ENCODE measurements at places on chromosomes 6 and 20. TPM values are rescaled to one million over a fixed set of nuclear protein-coding genes. Genes with fewer than 3 reads are reported as not detected.

Gene SIRPD
- total RNA-seq = not detected

DNA sequence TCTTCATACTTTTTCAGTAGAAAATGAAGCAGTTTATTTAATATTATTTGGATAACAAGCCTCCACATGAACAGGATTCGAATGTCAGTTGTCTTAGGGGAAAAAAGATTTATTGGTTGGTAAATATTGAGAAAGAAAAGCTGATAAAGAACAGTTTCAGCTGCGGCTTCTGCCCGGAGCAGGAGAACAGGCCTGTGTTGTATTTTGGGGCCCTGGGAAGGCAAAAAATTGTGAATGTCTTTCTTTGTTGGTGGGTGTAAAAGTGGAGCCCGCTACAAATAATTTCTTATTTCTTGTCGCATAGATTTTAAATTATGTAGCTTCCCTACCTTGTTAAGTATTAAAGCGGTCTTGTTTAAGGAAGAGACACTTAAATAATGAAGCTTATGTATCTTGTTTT is 90.5 kb upstream of the PAX1 start:
- DNase-seq = no peak

DNA sequence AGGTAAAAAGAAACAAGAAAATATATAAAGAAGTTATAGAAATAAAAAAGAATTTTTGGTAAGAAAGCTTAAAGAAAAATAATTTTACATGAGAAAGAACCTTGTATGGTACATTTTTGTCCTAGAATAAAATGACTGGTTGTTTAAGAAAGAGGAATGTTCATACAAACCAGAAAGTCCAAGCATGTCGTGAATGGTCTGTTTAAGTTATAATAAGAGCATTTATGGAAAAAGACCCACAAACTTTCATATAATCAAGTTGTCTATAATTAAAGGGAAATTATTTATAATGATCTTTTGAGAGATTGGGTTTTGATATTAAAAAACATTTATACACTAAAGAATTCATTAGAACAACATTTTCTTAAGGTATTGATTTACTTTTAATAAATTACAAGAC is 27.8 kb upstream of the FAM110A start:
- peak; percentile 32 for DNase-seq

GRCh38 chr6:133456439-133456838 is 215.3 kb downstream of the EYA4 start:
- DNase-seq = no peak

DNA sequence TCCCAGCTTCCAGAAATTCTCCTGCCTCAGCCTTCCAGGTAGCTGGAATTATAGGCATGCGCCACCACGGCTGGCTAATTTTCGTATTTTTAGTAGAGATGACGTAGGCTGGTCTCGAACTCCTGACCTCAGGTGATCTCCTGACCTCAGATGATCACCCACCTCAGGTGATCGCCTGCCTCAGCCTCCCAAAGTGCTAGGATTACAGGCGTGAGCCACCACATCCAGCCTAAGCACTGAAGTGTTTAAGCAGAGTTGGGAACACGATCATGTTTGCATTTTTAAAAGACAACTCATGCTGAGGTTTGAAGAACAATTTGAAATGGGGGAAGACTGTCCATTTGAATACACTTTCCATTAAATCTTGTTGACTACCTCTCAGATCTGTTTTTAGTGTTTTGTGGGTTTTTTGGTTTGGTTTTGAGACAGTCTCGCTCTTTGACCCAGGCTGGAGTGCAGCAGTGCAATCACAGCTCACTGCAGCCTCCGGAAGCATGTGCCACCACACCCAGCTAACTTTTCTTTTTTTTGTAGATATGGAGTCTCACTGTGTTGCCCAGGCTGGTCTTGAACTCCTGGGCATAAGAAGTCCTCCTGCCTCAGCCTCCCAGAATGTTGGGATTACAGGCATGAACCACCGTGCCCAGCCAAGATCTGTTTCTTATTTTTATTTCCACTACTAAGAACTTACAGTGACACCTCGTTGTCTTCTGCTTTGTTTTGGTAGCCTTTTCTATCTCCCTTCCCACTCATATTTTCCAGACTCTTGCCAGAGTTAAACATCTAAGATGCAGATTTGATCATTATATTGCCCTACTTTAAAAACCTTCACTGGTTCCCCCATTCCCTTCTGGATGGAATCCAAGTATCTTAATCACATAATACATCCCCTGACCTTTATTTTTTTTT is 5.5 kb downstream of the CASP8AP2 start:
- DNase-seq = peak; percentile 27

GRCh38 chr6:125961117-125961516 is 4.5 kb downstream of the HINT3 start:
- no peak for DNase-seq

DNA sequence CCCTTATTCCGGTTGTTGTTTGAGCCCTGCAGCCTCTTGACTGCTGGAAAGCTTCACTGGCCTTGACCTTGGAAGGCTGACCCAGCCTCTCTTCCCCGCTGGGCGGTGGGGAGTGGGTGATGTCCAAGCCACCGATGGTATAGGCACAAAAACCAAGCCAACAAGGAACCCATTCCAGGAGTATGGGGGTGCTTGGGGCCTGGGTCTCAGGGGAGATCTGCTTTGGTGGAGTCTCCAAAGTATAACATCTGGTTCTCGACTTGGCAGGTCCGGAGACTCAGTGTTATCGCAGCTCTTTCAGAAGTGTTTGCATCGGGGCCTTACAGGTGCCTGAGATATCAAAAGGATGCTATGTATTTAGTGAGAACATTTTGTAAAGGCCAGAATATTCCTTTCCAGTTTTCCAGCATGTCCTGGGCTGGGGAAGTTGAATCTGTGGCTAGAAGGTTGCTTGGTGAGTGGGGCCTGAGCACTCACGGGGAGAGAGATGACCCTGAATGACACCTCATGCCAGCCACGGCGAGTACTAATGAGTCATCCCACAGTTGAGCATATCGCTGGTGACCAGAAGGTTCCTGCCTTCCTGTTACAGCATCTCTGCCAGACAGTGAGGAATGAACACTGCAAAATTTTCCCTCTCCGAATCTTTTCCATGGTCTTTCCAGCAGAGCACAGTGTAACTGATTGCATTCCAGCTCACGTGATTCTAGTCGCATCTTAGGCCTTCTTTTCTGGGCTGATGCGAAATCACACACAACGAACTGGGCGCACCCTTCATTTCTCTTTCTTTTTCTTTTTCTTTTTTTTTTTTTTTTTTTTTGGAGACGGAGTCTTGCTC is 133.9 kb downstream of the ZDHHC14 start:
- peak; percentile 95 for DNase-seq

- DNase-seq = no peak
These were observed 56.5 kb upstream of the CCN2 start for GRCh38 chr6:132007474-132008190.

- no peak for DNase-seq
These were observed 6.7 kb downstream of the FOXA2 start for GRCh38 chr20:22577515-22578220.

- peak; percentile 55 for DNase-seq
These were observed 217.6 kb upstream of the FOXQ1 start for GRCh38 chr6:1094306-1094705.

Gene GRIK2
- total RNA-seq = 2.4 TPM

Gene SLC4A11
- total RNA-seq = 1.2 TPM

DNA sequence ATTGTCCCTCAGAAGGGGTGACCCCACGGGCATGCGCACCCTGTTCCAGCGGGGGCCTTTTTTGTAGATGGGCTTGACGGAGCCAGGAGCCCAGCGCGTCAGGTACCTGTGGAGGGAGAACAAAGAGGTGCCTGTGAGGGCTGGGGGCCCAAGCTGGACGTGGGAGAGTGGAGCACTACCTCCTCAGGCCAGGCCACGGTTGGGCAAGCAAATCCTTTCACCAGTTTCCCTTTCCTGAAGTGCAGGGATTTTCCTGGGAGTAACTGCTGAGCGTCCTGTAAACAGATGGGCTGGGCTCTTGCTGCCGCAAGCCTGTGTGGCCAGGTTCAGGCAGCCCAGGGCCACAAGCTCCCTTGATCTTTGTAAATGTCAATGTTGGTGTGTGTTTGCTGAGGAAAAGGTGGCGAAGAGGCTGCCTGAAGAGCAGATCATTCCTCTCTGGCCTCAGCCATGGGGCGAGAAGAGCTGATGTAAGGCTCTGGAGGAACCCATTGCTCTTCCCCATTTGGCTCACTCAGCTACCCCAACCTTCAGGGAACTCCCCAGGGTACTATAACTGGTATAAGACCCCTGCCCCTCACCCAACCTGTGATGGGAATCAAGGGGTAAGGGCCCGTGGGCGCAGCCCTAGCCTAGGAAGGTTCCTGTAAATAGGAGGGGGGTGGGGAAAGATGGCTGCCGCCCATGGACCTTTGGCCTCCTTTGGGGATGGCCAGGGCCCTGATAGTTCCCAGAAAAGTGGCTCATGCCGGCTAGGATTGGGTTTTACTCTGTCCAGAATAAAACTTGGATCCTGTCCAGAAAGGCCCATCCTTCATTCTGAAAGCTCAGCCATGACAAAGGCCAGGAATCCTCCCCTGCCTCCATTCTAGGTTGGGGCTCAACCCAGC is 15.5 kb downstream of the MRPS18A start:
- no peak for DNase-seq

Gene HSPA1B
- total RNA-seq = 185 TPM

Gene NFS1
- 31.0 TPM for total RNA-seq

Gene NINL
- 5.1 TPM for total RNA-seq

DNA sequence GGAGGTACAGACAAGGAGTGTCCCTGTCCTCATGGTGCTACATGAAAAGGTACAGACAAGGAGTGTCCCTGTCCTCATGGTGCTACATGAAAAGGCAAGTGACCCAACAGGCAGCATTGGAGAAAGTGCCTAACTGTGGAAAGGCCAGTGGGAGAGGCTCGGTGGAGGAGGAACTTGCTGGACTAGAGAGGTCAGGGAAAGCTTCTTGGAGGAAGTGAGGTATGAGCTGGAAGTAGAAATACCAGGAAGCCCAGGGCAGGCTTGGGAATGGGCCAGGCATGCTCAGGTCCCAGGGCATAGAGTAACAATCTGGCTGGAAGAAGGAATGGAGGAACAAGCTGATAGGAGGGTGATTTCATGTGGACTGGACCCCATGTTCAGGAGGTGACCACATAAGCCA is 59.8 kb upstream of the FNDC1 start:
- DNase-seq = no peak

DNA sequence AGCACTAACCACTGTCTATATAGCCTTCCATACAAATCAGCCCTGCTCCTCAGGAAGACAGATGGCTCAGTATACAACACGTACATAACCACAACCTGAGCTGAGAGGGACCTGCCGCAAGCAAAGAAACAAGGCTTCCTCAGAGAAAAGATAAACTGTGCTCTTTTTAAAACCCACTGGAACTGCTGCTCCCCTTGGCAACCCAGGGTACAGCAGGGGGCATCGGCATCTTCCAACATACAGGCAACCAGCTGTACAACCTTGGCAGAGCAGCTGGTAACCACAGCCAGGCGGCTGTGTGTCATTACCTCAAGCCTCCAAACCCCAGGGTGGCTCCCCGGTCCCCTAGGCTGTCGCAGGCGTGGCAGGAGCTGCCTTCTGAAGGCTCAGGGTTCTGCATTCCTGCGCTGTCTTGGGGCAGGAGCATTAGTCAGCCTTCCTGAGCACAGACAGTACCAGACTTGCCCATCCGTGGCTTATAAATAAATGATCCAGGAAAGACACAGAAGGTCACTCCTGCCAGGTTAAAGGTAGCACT is 249.5 kb downstream of the ADGRG6 start:
- peak; percentile 91 for DNase-seq

- no peak for DNase-seq
These were observed 128.0 kb upstream of the NT5E start for GRCh38 chr6:85321906-85322305.

- no peak for DNase-seq
These were observed 51.7 kb downstream of the CTNNBL1 start for GRCh38 chr20:37745553-37745952.

Gene SRSF12
- not detected for total RNA-seq

Gene SIRPA
- total RNA-seq = 42.4 TPM

- no peak for DNase-seq
These were observed 42.0 kb downstream of the PGM3 start for GRCh38 chr6:83151114-83151513.

DNA sequence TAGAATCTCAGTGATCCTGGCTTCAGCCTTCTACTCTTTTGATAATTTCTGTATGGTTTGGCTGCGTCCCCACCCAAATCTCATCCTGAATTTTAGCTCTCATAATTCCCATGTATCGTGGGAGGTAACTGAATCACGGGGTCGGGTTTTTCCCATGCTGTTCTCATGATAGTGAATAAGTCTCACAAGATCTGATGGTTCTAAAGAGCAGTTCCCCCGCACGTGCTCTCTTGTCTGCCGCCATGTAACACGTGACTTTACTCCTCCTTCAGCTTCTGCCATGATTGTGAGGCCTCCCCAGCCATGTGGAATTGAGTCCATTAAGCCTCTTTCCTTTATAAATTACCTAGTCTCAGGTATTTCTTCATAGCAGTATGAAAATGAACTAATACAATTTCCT is 507.2 kb downstream of the CDH26 start:
- DNase-seq = no peak

Gene OR2H2
- total RNA-seq = not detected

DNA sequence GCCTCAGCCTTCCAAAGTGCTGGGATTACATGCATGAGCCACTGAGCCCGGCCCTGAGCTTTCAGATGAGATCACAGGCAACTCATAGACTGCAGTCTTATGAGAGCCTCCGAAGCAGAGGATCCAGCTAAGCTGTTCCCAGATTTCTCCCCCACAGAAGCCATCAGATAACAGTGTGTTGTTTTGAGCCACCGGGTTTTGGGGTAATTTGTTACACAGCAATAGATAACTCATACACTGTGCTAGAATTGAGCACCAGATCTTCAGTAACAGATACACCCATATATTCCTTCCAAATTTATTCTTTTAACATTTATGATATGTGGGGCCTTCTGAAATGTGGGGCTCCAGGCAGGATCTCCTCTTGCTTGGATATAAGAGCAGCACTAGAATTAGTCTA is 19.0 kb upstream of the ZBTB22 start:
- no peak for DNase-seq

Gene MYB
- total RNA-seq = 7.4 TPM

Gene RNASET2
- total RNA-seq = 33.3 TPM

- peak; percentile 5 for DNase-seq
These were observed 141.1 kb downstream of the BMP5 start for GRCh38 chr6:55734256-55734655.

Gene TRAPPC3L
- total RNA-seq = not detected

Gene EDN1
- 12.5 TPM for total RNA-seq

DNA sequence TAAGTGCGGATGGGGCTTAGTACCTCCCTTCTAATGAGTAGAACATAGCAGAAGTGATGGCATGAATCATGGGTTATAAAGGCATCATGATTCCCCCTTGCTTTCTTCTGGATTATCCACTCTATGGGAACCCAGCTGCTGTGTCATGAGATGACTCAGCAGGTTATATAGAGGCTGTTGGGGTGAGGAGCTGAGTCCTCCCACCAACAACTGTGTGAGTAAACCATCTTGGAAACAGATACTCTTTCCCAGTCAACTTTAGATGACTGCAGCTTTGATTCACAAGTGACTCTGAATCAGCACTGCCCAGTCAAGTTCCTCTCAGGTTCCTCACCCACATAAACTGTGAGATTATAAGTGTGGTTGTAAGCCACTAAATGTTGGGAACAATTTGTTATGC is 46.3 kb downstream of the FAM83B start:
- DNase-seq = peak; percentile 69

GRCh38 chr6:20891161-20891560 is 356.9 kb downstream of the CDKAL1 start:
- DNase-seq = no peak

Measured in M059J (cell line).